ENCODE measurements at places on chromosomes 7 and 10.

GRCh38 chr7:44438816-44439215, 51.6 kb downstream of the NUDCD3 start:
- no peak for DNase-seq

DNA sequence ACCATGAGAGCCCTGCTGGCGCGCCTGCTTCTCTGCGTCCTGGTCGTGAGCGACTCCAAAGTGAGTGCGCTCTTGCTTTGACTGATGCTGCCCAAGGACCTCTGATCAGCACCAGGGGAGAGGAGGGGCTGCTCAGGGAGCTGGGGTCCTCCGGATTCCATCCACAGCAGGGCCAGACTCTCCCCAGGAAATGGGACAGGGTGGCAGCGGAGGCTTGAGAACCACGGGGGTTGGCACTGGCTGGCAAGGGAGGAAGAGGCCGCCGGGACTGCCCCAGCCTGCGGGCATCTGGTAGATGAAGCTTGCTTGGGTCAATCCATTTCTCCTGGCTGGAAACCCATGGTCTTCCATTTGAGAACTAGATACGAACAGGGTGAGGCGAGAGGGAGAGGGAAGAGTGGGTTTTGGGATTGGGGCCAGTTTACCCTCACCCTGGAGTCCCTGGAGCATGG, 647 bp downstream of the PLAU start:
- DNase-seq, result no peak

GRCh38 chr10:113247050-113247449, 297.0 kb downstream of the TCF7L2 start:
- no peak for DNase-seq

- no peak for DNase-seq
Measured at GRCh38 chr10:91788527-91788926, 9.7 kb upstream of the TNKS2 start.

- no peak for DNase-seq
Measured at GRCh38 chr7:19971956-19972355, 198.5 kb upstream of the TMEM196 start.

DNA sequence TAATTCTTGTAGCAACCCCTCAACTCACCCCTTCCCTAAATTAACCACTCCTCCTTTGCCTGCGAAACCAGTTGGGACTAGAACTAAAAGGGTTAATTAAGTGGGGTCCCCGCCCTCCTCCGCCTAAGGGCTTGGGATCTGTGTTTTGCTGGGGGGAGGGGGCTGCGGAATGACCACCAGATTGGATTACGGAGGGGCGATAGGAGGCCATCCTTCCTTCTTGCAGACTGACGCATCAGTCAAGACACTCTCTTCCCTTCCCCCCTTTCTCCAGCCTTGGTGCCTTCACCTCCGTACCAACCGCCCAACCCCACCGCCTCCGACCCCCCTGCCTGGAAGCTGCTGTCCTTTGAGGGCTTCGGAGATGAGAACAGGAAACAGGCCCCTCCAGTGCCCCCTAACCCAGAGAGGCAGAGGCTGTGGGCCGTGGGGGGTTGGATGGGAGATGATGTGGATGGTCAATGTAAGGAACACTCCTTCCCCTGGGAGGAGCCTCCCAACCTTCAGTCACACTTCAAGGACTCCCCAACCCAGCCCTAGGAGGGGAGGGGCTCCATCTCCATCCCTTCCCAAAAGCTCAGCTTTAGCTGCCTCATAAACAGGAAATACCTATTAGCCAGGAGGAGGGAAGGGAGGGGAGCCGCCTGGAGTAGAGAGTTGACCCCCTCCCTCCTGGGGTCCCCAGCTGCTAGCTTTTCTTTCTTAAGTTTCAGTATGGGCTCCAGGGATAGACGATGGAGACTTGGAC, 997 bp upstream of the LDB1 start:
- DNase-seq, result no peak

DNA sequence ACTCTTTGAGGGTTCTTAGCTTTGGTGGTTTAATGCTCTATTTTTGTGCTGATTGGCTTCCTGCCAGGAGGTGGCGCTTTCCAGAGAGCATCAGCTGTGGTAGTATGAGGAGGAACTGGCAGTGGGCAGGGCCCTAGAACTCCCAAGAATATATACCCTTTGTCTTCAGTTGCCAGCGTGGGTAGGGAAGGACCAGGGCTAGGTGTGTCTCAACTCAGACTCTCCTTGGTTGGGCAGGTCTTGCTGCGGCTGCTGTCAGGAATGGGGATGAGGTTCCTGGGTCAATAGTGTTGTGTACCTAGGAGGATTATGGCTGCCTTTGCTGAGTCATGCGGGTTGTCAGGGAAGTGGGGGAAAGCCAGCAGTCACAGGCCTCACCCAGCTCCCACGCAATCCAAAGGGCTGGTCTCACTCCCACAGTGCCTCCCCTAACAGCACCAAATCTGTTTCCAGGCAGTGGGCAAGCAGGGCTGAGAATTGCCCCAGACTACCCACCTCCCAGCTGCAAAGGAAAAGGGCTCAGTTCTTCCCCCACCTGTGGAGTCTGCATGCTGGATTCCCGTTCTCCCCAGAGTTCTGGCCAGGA, 191.5 kb downstream of the PHTF2 start:
- no peak for DNase-seq

DNA sequence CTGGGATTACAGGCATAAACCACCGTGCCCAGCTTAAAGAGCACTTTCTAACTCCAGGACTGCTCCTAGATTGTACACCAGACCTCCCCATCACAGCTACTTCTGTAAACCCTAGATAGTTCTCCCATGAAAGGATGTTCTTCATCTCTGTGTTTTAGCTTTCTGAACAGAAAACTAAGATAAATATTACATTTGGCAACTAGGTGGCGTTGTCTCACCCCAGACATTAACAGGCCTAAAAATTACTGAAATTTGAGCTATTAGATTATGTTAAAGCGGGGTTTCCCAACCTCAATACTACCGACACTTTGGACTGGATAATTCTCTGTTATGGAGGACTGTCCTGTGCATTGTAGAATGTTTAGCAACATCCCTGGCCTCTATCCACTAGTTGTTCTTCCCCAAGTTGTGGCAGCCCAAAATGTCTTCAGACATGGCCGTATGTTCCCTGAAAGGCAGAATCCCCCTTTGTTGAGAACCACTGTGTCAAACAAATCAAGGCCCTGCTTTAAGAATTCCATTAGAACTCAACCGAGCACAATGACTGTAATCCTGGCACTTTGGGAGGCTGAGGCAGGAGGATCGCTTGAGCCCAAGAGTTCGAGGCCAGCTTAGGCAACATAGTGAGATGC, 19.1 kb downstream of the ATOH7 start:
- DNase-seq, result peak; percentile 6

DNA sequence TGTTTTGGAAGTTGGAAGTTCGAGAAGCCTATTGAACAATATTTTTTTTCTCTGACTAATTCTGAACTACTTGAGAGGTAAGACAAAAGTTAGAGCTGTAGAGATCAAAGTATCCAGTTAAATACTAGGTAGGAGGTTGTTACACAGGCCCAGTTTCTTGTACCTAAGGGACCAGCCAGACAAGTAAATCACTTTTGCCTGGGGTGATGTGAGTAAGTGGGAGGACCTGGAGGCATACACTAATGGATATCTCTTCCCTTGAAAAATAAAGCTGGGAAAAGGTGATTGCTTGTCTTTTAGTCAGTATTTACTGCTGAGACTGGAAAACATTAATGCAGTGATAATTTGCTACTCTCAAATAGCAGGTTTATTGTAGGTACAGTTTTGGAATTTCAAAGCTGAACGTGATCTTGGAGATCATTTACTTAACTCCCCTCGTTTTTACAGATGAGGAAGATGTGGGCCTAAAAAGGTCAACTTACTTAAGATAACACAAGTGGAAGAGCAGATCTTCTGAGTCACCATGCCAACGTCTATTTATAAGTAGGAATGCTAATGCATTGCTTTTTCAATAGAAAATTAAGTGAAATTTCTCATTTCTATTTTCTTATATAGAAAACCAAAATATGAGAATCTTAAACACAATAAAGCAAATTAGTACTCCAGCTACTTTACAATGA, 181.3 kb downstream of the PPP1R9A start:
- DNase-seq, result no peak

- no peak for DNase-seq
Measured at GRCh38 chr7:133857376-133858119, 269.6 kb upstream of the LRGUK start.

DNA sequence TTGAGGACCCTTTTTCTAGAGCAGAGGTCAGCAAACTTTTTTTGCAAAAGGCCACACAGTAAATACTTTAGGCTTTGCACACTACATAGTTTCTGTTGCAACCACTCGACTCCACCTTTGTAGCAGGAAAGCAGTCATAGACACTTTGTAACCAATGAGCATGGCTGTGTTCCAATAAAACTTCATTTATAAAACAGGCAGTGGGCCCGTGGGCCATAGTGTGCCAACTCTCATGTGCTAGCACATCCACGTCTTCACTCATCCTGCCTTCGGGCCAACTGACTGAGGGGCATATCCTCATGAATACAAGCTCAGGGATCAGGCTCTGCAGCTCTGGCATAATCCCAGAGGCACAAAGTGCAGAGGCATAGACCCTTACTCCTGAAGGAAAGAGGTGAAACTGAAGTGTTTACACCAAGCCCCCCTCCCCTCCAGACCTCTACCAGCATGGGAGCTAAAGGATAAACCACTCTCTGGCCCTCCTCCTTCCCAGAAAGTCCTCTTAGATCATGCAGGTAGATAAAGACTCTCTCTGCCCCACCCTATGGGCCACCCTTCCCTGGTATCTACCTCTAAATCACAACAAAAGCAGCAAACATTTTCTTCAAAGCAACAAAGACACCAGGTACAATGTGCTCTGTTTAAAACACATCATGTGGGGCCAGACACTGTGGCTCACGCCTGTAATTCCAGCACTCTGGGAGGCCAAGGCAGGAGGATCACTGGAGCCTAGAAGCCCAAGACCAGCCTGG, 71.0 kb downstream of the DLG5 start:
- no peak for DNase-seq

DNA sequence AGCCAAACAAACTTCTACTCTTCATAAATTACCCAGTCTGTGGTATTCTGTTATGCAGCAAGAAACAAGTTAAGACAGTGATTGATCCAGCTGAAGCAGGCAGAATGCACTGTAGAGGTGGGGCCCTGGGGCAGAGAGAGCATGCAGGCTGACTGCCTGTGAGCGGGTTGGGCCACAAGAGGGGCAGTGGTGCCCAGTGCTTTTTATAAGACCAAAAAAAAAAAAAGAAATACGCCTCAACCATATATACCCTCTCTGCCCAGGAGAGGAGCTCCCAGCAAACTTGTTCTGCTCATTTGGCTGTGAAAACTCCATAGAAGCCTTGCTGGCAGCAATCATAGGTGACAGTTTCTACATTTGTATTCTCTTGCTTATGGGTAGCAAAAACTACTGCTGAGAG, 104.7 kb downstream of the SORBS1 start:
- DNase-seq, result no peak

- DNase-seq, result no peak
Measured at GRCh38 chr10:30915146-30915545, 116.5 kb downstream of the ZNF438 start.

GRCh38 chr7:37765872-37766525, 82.4 kb upstream of the NME8 start:
- DNase-seq, result no peak

- DNase-seq, result no peak
Measured at GRCh38 chr7:79352323-79352722, 101.1 kb downstream of the MAGI2 start.

DNA sequence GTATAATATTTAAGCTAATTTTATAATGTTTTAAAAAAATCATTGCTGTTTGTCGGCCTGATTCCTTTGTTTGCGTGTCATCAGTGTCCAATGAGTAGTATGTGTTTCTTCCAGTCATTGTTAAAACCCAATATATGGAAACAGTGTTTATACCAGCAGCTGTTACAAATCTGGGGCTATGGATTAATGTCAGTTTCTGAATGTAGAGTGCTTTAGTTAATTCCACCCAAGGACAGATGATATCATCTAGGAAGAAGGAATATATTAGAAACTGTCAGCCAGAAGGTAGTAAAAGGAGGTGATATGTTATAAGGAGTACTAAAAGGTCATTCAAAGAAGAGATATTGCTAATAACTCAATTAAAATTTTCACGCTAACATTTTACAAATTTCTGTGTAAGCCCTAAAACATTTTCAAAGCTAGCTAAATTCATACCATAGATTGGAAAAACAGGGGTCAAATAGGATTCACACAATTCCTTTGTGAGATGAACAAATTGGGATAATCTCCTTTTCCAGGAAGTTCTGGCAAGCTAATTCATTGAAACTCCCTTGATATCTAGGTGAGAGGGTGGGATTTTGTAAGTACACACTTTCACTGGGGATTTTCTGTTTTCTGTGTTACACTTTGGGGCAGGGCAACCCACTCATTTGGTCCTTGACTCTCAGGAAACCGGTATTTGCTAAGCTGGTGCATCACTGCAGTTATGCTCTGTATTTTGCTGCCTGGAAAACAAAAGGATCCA, 448.8 kb downstream of the LRMDA start:
- no peak for DNase-seq

- no peak for DNase-seq
Measured at GRCh38 chr7:73520673-73521635, 1.1 kb downstream of the BAZ1B start.

GRCh38 chr10:129773359-129773990, 190.6 kb downstream of the EBF3 start:
- DNase-seq, result no peak

- no peak for DNase-seq
Measured at GRCh38 chr7:14381306-14381705, 391.8 kb upstream of the ETV1 start.

DNA sequence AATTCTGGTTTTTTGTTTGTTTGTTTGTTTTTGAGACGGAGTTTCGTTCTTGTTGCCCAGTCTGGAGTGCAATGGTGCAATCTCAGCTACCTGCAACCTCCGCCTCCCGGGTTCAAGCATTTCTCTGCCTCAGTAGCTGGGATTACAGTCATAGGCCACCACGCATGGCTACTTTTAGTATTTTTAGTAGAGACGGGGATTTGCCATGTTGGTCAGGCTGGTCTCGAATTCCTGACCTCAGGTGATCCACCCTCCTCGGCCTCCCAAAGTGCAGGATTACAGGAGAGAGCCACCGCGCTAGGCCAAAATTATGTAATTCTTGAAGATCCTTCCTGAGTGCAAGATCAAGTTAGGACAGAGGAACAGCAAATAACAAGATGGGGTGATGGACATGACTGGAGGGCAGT, 719 bp downstream of the ZNF33B start:
- DNase-seq, result no peak

DNA sequence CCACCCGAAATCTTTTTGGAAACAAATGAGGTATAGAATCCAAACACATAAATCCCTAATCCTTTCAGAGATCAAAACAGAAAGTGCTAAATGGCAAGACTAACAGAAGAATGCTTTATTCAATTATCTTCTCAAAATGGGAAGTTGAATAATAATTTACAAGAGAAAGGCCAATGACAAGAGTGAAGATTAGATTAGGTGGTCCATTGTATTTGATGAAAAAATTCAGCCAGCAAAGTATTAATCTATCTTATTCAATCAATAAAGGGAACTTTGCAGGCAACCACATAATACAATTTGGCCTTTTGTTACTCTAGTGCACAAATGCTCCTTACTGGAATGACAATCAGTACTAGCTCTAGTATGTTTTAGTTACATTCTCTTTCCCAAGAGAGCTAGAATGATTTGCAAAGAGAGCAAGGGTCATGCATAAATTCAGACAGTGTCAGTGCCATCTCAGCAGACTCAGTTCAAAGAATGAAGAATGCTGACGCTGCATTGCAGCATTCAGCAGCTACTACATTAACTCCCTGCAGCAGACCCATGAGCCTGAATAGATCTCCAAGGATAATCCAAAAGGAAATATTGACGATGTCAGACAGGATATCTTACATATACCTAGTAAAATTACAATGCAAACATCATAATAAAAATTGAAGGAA, 131.8 kb downstream of the ANK3 start:
- DNase-seq, result no peak

- DNase-seq, result no peak
Measured at GRCh38 chr7:139094596-139094995, 14.9 kb downstream of the ZC3HAV1 start.

- DNase-seq, result peak; percentile 26
Measured at GRCh38 chr10:71569775-71570588, 149.6 kb downstream of the C10orf105 start.
